ENCODE measurements at places on chromosomes 11 and 22.

DNA sequence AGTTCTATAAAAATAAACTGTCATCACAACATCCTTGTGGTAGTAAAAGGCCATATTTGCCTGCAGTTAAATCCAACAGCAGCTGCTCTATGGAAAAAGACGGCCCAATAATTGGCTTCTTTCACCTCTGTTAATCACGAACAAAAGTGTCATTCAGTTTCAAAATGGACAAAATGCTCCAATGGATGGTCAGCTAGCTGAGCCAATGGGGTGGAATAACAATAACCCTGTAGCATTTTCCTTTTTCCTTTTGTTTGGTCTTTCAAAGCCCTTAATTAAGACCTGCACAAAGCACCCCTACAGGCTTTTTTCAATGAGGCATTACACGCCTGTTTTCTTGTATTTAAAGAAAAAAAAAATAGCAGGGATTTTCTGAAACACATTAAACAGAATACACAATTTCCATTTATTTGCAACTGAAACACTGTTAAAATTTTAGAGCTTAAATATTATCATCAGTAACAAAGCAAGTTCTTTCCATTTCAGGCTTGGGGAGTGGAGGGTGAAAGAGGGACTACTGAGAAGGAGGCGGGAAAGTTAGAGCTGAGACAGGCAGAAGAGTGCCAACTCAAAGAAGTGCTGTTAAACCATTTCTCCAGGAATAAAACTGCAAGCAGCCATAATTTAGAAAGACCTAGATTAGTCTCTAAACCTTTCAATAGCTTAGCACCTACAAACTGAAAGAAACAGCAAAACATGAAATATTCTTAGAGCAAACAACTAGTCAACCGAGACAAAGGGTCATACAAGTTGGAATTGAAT lies 28.7 kb downstream of the LGR4 start:
- no peak for DNase-seq

DNA sequence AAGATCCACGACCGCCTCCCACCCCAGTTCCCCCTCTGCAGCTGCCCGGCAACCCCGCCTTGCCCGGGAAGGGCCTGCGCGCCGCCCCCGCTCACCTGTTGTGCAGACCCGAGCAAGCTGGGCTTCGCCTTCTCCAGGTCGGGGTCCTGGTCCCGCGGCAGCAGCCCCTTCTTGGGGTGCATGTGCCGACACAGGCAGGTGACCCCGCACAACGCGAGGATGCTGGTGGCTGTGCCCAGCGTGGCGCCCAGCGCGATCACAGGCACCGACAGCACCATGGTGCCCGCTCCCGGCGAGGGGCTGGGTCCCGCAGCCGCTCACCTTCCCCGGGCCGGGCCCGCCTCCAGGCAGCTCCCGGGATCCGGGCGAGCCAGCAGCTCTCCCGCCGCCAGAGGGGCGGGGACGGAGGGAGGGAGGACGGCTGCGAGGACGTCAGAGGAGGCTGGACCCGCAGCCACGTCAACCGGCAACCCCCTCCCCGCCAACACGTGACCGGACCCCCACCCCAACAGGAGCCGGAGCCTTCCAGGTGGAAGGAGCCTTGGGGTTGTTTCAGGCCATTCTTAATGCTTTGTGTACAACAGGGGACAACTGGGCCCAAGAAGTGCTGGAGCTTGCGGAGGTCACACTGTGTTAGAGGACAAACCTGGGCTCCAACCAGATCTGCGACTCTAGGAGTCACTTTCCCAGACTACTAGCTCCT lies at the start of gene SYT13:
TSS of gene SYT13 (minus strand) at position 412 of the 703 bp plus-strand sequence. CDS start at position 278, 134 bp downstream.
- DNase-seq = no peak

DNA sequence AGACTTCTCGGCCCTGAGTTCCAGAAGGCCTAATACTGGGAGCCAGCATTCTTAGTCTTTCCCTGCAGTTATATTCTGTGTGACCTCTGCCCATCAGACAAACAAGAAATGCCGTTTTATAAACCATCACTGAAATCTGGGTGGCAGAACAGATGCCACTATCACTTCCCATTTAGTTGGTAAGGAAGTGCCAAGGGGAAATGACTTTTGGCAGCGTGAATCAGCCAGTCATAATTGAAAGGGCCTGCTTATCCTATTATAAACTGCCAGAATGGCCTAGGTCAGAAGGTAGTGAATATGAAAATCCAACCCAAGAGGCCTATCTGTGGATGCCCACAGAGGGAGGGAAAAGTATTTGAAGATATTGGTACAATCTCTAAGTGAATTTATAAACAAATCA lies 646.8 kb upstream of the CCDC90B start:
- DNase-seq = no peak

- no peak for DNase-seq
Observed at GRCh38 chr11:108906826-108907225, 242.0 kb downstream of the DDX10 start.

- no peak for DNase-seq
Observed at GRCh38 chr11:83727251-83727650, 441.1 kb upstream of the CCDC90B start.

- no peak for DNase-seq
Observed at GRCh38 chr11:32312865-32313403, 122.4 kb downstream of the WT1 start.

Data from stimulated activated CD8-positive, alpha-beta memory T cell treated with anti-CD3 and anti-CD28 coated beads, Interleukin-2, amount 100 ng/mL, for 1 hour (primary cell).